ENCODE measurements at places on chromosomes 6 and 20. TPM values are rescaled to one million over a fixed set of nuclear protein-coding genes. Genes with fewer than 3 reads are reported as not detected.

Gene FOXQ1
- 0.52 TPM for total RNA-seq

Gene FAM83D
- 66.2 TPM for total RNA-seq

Gene PLCB1
- total RNA-seq = 10.6 TPM

Gene CST5
- total RNA-seq = not detected

Gene IRF4
- not detected for total RNA-seq

Gene FRK
- 0.21 TPM for total RNA-seq

Gene PTCRA
- not detected for total RNA-seq

Gene FERMT1
- total RNA-seq = 0.56 TPM

Gene DPPA5
- total RNA-seq = not detected

Gene ZBTB2
- total RNA-seq = 17.2 TPM

Gene PAQR8
- total RNA-seq = 4.5 TPM

Gene NINL
- 4.4 TPM for total RNA-seq

Gene ARMH2
- total RNA-seq = not detected

Gene CNR1
- total RNA-seq = 0.87 TPM

Gene BTN1A1
- total RNA-seq = not detected

Gene MMP24
- total RNA-seq = 0.33 TPM

Gene EXOC2
- total RNA-seq = 57.0 TPM
